Heart right ventricle (tissue), 16 donors: ENCODE measurements at places on chromosomes 11 and 22. TPM values are rescaled to one million over a fixed set of nuclear protein-coding genes. Genes with fewer than 3 reads are reported as not detected.

PLEKHB1 gene
- total RNA-seq: 11.3 TPM

APOL5 gene
- not detected for total RNA-seq

POU2AF3 gene
- total RNA-seq: not detected

PTPRCAP gene
- 1.0 TPM for total RNA-seq

DNA sequence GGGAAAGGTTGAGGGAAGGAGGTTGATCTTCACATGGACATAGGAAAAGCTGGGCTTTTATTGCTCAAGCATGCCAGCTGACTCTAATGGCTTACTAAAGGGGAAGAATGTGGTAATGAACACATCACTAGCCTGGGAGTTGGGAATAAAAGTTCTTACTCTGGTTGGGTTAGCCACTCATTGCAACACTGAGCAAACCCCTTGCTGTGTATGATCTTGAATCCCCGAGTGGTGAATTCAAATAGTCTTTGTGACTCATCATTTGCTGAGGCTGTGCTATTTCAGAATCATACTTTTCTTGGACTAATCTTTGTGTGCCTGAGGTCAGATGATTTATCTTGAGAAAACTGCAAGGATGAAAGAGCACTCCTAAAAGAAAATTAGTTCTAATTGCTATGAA, 304.1 kb upstream of the ANO5 start:
- no peak overlapping the region for H3K27ac ChIP-seq
- no peaks in the 10 kb centered on the region for H3K36me3 ChIP-seq
- H3K4me3 ChIP-seq: no peak overlapping the region
- H3K4me1 ChIP-seq: no peaks in the 10 kb centered on the region

DNA sequence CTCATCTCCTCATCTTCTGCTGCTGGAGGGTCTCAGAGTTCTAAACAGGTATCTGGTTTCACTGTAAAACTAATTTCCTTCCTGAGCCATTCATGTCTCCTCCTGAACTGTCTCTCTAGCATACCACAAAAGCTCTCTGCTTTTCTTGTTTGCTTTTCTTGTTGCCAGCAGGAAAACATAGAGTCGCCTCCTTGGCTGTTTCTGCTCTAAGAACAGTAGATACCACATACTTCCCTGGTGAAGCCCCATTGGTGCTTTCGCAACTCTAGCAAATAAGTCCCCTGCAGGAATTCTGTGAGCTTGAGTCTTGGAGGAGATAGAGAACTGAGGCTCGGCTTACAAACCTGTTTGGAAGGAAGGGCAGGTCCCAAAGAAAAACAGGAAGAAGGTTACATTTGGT, 7.0 kb downstream of the DIXDC1 start:
- no peak overlapping the region for H3K4me3 ChIP-seq
- no peaks in the 10 kb centered on the region for H3K27me3 ChIP-seq
- peaks cover 6% of the 10 kb centered on the region for H3K4me1 ChIP-seq
- DNase-seq: no peak

GRCh38 chr11:19923626-19924025, 211.0 kb downstream of the NAV2 start:
- no peaks in the 10 kb centered on the region for H3K27me3 ChIP-seq
- no peak for DNase-seq
- H3K36me3 ChIP-seq: no peaks in the 10 kb centered on the region
- H3K4me1 ChIP-seq: no peaks in the 10 kb centered on the region

DNA sequence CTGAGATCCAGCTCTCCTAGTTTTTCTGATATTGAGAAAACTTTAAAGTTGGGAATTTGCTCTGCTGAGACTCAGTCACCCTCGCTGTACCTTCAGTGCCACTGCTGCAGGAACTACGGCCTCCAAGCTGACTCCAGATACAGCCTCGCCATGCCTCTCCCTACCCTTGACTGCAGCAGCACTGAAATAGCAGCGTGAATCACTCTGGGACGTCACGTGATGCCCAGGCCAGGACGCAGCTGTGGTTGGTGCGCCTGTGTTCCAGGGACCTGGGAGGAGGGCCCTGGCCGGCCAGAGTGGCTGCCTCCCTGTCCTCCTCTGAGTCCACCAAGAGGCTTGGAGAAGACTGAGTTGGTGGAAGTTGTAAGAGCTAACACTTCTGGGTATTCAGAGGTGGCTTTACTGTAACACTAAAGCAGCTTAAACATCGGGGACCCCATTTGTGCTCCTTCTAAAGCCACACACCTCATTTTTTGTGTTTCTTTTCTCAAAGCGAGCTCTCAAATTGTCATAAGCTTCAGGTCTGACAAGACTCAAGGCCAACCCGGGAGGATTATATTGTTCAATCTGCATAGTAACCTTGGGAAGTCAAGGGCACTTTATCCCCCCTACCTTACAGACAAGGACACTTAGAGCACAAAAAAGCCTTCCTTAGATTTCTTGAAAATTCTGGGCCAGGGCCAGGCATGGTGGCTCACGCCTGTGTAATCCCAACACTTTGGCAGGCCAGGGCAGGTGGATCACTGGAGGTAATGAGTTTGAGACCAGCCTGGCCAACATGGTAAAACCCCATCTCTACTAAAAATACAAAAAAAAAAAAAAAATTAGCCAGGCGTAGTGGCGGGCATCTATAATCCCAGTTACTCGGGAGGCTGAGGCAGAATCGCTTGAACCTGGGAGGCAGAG, 4.2 kb upstream of the STIP1 start:
- DNase-seq: peak; percentile 93
- H3K27ac ChIP-seq: peak overlapping the region; percentile 80
- H3K4me1 ChIP-seq: peaks cover 45% of the 10 kb centered on the region
- peak overlapping the region; percentile 36 for H3K4me3 ChIP-seq
- no peaks in the 10 kb centered on the region for H3K27me3 ChIP-seq

DNA sequence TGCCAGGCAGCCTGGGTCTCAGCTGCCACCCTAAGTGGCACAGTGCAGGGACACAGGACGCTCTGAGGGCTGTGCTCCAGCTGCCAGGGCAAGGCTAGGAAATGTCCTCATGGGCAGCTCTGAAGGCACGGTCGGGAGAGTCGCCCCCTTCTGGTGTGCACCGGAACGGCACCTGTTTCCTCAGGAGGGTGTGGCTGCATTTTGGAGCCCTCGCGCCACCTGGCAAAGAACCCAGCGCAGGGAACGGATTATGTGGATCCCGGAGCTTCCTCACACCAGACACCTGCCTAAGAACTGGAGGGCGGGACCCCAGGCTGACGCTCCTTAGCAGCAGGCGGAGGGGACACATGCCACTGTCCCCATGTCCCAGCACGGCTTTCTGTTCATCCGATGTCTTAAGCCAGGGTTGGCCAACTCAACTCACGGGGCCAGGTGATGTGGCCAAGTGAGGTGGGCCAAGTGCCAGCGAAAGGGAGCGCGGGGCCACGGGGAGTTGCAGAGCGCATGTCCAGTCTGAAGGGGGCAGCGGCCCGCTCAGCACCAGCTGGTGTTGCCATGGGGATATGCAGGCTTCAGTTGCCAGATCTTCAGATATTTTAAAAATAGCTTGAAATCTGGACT, 5.1 kb upstream of the SLC22A8 start:
- H3K4me3 ChIP-seq: no peak overlapping the region
- peaks cover 5% of the 10 kb centered on the region for H3K4me1 ChIP-seq
- peaks cover 4% of the 10 kb centered on the region for H3K27me3 ChIP-seq

DNA sequence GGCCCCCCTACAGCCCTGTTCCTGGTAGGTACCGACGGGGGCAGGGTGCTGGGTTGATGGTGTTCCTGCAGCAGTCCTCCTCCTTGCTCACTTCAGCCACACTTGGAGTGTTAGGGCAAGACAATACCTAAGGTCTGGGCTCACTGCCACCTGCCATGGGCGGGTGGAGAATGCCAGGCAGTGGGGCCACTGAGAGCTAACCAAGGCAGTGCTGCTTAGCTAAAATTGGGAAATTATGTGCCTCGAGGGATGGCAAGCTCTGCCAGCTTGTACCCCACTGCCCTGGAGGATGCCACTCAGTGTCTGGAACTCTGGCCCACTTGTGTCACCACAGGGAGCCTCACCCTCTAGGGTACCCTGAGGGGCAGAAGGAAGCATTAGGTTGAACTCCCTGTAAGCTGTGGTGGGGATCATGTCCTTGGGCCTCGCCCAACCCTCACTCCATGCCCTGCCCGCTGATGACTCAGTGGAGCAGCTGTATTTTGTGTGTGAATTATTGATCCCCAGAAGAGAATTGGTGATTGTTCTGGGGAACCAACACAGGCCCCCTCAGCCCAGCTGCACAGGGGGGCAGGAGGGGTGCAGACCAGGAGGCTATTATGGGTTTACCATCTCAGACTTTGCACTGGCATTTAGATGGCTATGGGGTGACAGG, 17.7 kb downstream of the PHLDB1 start:
- DNase-seq: no peak
- H3K27ac ChIP-seq: peak overlapping the region; percentile 44
- H3K36me3 ChIP-seq: peaks cover 72% of the 10 kb centered on the region
- H3K4me3 ChIP-seq: no peak overlapping the region
- H3K27me3 ChIP-seq: no peaks in the 10 kb centered on the region
- H3K4me1 ChIP-seq: peaks cover 67% of the 10 kb centered on the region

- no peaks in the 10 kb centered on the region for H3K36me3 ChIP-seq
- H3K4me3 ChIP-seq: peak overlapping the region; percentile 89
- DNase-seq: peak; percentile 68
- H3K27me3 ChIP-seq: no peaks in the 10 kb centered on the region
- H3K4me1 ChIP-seq: peaks cover 36% of the 10 kb centered on the region
Measured at GRCh38 chr11:63769042-63769713, 603 bp upstream of the ZFTA start.

GRCh38 chr11:73219396-73220285, 1.6 kb downstream of the P2RY2 start:
- peaks cover 39% of the 10 kb centered on the region for H3K4me1 ChIP-seq
- H3K27me3 ChIP-seq: no peaks in the 10 kb centered on the region
- no peak for DNase-seq
- H3K4me3 ChIP-seq: peak overlapping the region; percentile 67
- no peak overlapping the region for H3K27ac ChIP-seq
- no peaks in the 10 kb centered on the region for H3K36me3 ChIP-seq
